ENCODE measurements at places on chromosomes 12 and 14.

DNA sequence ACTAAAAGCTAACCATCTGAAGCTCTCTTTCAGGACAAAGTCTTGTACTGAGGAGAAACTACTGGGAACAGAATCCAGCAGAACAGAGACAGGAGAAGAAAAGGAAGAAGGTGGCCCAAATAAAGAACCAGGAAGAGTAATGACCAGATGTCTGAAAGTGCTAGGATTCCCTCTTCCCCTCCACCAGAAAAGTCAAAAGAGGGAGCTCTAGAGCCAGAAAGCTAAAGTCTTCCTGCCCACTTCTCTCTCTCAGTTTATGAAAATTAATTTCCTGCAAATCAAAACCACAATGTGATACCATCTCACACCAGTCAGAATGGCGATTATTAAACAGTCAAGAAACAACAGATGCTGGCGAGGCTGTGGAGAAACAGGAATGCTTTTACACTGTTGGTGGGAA lies 47.2 kb downstream of the SPPL3 start:
- DNase-seq: no peak

GRCh38 chr12:90987101-90987500 lies 17.7 kb downstream of the EPYC start:
- no peak for DNase-seq

GRCh38 chr12:105775343-105775742 lies 363.4 kb downstream of the NUAK1 start:
- DNase-seq: no peak

DNA sequence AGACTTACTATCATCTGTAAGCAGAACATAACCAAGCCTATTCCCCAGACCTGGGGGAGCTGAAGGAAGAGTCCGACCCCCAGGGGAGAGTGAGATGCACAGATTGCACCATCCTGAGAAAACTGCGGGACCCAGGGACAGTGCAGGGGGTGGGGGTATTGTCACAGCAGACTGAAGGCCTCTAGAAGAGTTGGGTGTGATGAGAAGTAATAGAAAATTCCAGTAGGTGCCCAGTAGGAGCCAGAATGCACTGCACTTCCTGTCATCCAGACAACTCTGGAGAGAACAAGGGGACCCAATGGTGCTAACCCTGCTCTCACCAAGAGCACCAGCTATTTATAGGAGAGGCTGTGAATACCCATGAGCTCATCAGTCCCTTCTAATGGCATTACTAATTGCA lies 190.1 kb downstream of the BCL11B start:
- DNase-seq: no peak

- no peak for DNase-seq
Measured at GRCh38 chr12:131101006-131101405, 147.3 kb downstream of the ADGRD1 start.

- DNase-seq: no peak
Measured at GRCh38 chr12:56307221-56307965, 7.3 kb upstream of the CS start.

- no peak for DNase-seq
Measured at GRCh38 chr14:61296719-61297502, 15.8 kb upstream of the TMEM30B start.

DNA sequence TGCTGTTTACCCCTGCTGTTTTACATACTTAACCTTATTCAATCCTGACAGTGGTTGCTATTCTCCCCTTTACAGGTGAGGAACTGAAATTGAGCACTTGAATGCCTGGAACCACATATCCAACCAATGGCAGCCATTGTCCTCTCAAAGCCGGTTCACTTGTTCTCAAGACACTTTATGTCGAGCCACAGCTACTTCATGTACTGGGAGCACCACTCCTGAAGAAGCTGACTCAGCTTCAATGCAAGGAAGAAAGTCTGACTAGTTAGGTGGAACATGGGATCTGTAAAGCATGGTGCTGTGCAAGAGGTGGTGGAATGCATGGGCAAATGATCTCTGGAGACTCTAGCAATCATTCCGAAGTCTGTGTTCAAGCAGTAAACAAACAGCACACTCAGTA lies 113.9 kb upstream of the CPM start:
- DNase-seq: no peak

DNA sequence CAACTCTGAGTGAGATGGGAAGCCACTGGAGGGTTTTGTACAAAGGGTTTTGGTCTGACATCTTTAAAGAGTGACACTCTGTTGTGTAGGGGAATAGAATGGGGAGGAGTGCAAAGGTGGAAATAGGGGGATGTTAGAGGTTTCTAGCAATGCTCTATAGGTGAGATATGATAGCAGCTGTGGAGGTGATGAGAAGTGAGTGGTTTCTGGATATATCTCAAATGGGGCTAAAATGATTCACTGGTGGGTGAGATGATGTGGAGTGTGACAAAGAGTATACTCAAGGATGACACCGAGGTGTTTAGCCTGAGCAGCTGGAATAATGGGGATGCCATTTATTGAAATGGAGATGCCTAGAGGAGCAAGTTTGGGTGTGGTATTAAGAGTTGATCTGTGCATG lies 426.4 kb downstream of the PCNX1 start:
- DNase-seq: no peak

- no peak for DNase-seq
Measured at GRCh38 chr12:51846911-51847642, 1.4 kb downstream of the FIGNL2 start.

DNA sequence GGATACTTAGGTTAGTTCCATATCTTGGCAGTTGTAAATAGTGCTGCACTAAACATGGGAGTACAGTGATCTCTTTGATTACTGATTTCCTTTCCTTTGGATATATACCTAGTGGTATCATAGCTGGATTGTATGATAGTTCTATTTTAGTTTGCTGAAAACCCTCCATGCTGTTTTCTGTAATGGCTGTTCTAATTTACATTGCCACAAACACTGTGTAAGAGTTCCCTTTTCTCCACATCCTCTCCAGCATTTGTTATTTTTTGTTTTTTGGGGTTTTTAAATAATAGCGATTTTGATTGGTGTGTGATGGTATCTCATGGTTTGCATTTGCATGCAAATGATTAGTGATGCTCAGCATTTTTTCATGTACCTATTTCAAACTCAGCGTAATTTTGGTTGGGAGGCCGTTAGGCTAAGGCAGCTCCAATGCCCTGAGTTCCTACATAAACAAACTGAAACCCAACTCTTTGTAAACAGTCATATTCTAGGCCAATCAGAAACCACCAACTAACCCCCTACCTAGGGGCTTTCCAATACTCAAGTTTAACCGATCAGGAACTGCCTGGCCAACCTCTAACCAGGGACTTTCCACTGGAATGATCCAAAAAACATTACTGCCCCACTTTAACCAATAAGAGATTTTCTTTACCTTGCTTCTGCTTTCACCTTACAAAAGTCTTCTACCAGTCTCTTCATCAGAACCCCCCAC lies 171.6 kb downstream of the FBXL14 start:
- peak; percentile 6 for DNase-seq

DNA sequence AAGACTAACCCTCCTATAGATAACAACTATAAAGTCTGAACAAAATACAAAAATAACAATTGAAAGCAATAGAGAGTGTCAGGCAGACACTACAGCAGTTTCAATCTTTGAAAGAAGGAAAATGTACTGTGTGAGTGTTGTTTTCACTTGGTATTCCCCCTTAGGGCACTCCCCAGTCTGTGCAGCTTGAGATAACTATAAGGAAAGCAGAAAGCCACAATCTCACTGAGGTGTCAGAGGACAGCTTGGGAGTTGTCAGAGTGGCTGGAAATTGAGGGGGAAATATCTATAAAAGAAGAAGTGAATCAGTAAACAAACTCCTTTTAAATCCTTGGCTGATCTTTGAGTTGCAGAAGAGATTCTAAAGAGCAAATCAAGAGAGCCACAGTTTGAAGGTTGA lies 364.8 kb downstream of the NELL2 start:
- no peak for DNase-seq

- DNase-seq: no peak
Measured at GRCh38 chr12:15649347-15649746, 139.8 kb downstream of the EPS8 start.

- DNase-seq: no peak
Measured at GRCh38 chr14:92447416-92448197, 66.0 kb upstream of the RIN3 start.

DNA sequence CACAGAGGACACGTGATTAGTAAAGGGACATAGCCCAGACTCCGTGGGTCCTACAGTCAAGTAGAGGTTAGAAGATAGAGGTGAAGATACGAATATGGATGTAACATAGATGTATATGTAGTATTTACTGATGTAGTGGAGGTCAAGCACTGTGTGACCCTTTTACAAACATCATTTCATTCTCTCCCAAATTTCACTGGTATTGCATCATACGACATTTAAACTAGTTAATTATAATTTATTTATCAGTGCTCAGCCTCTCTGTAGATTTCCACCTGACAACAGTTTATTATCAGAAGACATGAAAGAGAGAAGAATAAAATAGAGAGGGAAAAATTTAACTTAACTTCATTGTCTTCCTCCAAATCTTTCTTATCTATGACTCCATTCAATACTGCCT lies 927.9 kb upstream of the TMEM132C start:
- DNase-seq: no peak

- no peak for DNase-seq
Measured at GRCh38 chr12:67039995-67040860, 228.9 kb upstream of the CAND1 start.

GRCh38 chr12:118618695-118619094 lies 242.3 kb downstream of the SUDS3 start:
- DNase-seq: no peak

- no peak for DNase-seq
Measured at GRCh38 chr12:51048661-51049251, 629 bp downstream of the LETMD1 start.

- no peak for DNase-seq
Measured at GRCh38 chr12:25725470-25725869, 172.4 kb upstream of the LMNTD1 start.

GRCh38 chr12:41979574-41979973 lies 165.1 kb downstream of the GXYLT1 start:
- no peak for DNase-seq

DNA sequence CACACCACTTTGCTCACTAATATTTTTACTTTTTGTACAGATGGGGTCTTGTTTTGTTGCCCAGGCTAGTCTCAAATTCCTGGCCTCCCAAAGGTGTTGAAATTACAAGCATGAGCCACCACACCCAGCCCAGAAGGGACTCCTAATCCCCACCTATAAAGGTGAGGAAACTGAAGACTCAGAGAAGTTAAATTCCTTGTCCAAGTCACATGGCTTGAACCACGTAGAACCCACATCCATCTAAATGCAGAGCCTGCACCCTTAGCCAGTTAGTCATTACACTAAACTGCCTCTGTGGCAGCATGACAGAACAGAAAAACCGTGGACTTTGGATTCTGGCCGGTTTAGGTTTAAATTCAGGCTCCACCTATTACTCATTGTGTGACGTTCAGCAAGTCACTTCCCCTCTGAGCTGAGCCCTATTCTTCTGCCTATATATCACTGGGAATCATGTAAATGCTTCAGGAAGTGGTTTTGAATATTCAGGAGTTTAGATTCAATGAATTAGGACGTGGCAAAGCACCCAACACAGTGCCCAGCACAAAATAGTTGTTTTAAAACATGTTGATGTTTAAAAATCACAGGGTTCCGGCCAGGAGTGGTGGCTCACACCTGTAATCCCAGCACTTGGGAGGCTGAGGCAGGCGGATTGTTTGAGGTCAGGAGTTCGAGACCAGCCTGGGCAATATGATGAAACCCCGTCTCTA lies 3.0 kb upstream of the CORO1C start:
- DNase-seq: no peak

GRCh38 chr14:95265106-95266094 lies 54.3 kb downstream of the CLMN start:
- no peak for DNase-seq

DNA sequence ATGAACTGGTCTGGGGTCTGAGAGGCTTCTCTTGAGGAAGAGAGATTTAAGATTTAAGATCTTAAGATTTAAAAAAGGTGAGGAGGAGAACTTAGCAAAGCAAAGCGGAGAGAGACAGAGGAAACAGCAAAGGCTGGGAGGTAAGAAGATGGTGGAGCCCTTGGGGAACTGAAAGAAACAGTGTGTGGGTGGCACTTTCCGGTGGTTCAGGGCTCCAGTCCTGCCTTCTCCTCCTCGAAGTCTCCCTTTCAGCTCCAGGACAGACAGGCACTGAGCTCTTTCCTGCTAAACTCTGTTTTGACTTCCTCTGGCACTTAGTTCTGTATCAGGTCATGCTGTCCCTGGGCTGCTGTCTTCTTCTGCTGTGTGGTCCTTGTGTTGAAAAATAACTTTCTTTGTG lies 298.7 kb upstream of the SRRM4 start:
- no peak for DNase-seq

DNA sequence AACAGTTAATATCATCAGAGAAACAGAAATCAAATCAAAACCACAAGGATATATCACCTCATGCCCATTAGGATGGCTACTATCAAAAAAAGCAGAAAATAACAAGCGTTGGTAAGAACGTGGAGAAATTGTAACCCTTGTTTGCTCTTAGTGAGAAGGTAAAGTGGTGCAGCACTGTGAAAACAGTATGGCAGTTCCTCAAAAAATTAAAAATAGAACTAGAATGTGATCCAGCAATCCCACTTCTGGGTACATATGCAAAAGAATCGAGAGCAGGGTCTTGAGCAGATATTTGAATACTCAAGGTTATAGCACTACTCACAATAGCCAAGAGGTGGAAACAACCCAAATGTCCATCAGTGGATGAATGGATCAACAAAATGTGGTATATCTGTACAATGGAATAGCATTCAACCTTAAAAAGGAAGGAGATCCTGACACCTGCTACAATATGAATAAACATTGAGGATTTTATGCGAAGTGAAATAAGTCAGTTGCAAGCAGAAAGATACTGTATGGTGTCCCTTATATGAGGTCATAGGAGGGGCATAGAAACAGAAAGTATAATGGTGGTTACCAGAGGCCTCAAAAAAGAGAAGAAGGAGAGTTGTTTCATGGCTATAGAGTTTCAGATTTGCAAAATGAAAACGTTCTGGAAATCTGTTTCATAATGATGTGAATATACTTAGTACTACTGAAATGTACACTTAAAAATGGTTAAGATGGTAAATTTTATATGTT lies 131.0 kb upstream of the EEA1 start:
- DNase-seq: peak; percentile 31

DNA sequence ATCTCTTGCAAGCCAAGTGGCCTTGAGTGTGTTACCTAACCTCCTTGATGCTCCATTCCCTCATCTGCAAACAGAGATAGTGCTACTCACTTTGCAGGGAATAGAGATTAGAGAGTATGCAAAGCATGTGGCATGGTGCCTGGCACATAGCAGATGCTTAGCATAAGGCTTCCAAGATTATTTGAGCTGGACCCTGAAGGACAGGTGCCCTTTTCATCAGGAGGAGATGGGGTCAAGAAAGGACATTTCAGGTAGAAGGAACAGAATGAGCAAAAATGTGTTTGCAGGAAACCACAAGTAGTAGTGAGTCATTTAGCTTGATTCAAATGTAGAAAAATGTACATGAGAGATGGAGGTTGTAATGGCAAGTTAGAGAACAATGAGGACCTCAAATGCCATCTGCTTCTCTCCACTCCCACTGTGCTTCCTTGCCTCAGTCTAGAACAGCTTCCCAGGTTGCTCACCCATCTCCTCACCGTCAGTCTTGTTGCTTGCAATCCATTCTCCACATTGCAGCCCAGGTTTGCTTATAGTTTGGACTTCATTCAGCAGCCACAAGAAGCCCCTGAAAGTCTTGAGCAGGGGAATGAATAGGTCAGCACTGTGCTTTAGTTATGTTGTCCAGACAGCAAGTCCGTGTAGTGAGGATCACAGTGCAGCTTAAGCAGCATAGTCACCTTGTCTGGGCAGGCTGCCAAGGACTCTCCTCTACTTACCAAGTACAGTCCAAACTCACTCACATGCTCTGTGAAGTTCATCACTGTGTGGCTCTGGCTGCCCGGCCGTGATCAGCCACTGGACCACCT lies 536.3 kb upstream of the CCDC196 start:
- no peak for DNase-seq

- no peak for DNase-seq
Measured at GRCh38 chr14:30312214-30312613, 246.7 kb upstream of the G2E3 start.

Measured in GM12891 (cell line).